Gastroesophageal sphincter (tissue), 4 donors: ENCODE measurements at places on chromosomes 4 and X. TPM values are rescaled to one million over a fixed set of nuclear protein-coding genes. Genes with fewer than 3 reads are reported as not detected.
A peak's percentile ranks its signal among the peaks of the same experiment; 100 is the strongest.

DNA sequence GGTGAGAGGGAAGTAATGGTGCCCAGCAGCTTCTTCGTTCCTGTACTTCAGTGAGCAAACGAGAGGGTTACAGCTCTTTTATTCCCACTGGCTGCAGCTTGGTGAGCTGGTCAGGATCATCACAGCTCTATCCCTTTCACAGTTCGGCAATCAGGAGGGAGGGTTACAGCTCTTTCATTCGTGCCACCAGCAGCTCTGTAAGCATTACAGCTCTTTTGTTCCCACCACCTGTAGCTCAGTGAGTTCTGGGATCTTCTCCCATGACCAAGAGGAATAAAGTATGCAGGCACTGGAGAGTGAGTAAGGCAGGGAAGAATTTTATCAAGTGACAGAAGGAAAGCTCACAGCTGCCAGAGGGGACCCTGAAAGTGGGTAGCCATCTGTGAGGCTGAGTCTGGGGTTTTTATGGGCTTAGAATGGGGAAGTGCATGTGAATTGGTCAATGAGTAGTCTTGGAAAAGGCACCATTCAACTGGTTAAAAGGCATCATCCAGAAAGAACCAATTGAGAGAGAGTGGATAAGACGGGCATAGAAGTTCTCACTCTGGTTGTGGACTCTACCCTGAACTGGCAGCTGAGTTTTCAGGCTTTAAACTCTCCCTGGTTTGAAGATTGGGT is 123.7 kb downstream of the COX18 start:
- no peak for ATAC-seq

GRCh38 chr4:29756966-29757365 is 963.2 kb upstream of the PCDH7 start:
- ATAC-seq = no peak

TBC1D14 gene
- 47.4 TPM for total RNA-seq

MAGIX gene
- 1.6 TPM for total RNA-seq

- no peak for ATAC-seq
These were observed 192.5 kb upstream of the TAPT1 start for GRCh38 chr4:16418814-16419213.

DNA sequence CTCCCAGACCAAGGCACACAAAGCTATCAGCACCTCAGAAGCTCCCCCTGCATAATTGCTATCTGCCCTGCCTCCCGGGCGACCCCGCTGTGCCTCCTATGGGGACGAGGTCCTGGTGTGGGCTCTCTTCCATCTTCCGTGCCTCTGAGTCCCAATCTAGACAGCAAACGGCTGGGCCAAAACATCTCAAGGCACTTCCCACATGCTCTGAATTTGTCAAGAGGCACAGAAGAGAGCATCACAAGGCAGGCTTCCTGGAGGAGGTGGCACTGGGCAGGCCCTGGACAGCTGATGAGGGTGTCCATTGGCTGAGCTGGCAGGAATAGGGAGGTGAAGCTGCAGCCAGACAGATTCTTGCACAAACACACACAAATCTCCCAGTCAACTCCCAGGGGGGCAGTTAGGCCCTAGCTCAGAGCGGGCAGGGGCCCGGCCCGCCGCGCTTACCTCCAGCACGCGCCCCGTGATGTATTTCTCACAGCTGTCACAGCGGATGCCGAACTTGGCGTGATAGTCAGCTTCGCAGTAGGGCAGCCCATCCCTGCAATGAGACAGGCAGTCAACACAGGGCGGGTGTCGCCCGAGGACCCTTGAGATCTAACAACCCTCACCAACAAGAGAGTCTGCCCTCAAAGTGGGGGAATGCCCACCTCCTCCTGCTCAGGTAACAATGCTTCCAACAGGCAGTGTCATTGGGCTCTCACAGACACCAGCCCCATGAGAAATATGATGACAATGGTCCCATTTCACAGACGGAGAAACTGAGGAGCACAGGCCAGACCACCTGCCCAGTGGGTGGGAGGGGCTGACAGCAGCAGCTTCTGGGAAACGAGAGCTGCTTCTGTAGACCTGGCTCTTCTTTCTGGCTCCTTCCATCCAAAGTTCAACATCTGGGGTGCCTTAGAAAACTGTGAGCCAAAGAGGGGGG is 81.2 kb downstream of the ABLIM2 start:
- ATAC-seq = no peak

GRCh38 chrX:85619962-85620361 is 240.5 kb upstream of the POF1B start:
- ATAC-seq = no peak

DNA sequence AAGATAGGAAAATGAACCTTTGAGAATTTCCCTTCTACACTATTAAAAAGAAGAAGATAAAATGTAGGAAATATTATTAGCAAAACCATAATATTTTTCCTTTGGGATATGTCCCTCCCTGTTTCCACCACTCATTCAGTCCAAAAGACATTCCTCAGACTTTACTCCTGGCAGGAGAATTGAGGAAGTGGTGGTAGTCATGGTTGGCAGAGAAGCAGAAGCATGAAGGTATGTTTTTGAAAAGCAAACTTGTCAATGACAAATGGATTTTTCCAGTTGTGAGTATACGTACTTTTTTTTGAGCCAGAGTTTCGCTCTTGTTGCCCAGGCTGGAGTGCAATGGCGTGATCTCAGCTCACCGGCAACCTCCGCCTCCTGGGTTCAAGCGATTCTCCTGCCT is 13.7 kb downstream of the STAG2 start:
- ATAC-seq = peak; percentile 46

MAGEC1 gene
- not detected for total RNA-seq

HTT gene
- total RNA-seq = 43.9 TPM

DNA sequence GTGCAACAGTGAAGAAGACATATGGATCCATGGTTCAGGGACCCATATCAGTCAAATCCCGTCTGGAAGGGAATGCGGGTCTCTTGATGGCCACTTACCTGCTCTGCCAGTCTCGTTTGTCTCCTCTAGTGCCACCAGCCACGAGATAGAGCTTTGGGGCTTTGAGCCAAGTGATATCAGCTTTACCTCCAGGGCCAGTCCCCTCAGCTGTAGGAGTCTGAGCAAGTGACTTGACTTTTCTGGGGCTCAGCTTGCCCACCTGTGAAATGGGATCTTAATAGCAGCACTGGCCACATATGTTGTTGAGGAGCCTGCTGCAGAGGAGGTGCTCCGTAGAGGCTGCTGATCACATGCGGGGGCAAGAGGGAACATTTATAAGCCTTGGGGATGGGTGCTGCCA is 1.2 kb downstream of the SLC2A9 start:
- no peak for ATAC-seq

GRCh38 chrX:15204130-15204751 is 65.6 kb downstream of the ASB9 start:
- ATAC-seq = no peak

- no peak for ATAC-seq
These were observed 1678.3 kb downstream of the PCDH19 start for GRCh38 chrX:98731821-98732220.

P2RY10 gene
- not detected for total RNA-seq
